ENCODE measurements at places on chromosomes 13 and 19. TPM values are rescaled to one million over a fixed set of nuclear protein-coding genes. Genes with fewer than 3 reads are reported as not detected.

The ZNF577 gene
- 27.4 TPM for total RNA-seq

The C19orf67 gene
- 0.90 TPM for total RNA-seq

DNA sequence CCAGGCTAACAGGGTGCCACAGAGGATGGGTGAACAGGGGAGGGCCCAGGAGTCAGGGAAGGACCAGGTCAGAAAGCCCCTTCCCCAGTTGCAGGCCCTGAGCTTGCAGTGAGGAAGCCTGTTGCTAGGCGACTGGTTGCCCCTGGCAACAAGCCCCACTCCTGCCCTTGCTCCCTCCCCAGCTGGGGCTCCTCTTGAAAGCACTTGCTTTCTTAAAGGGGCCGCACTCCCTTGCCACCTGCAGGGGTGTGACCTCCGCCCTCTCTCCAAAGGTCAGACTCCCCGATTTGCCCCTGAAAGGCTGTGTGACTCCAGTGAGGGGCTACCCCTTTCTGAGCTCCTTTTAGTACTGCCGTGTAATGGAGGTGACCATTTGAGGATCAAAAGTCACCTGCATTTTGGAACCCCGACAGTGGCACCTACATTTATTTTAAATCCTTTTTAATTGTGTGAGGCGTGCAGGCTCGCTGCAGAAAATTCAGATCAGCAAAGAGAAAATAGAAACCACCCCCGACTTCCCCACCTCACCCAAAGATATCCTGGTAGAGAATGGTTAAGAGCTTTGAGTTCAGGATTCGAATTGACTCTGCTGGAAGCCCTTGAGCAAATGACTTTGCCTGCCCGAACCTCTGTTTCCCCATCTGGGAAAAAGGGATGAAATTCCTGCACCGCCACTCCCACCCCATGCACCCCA, 4.8 kb downstream of the FCHO1 start:
- no peak overlapping the region for H3K4me3 ChIP-seq
- H3K36me3 ChIP-seq, result no peaks in the 10 kb centered on the region
- peaks cover 2% of the 10 kb centered on the region for H3K27me3 ChIP-seq
- no peak overlapping the region for H3K27ac ChIP-seq
- no peak for DNase-seq
- H3K4me1 ChIP-seq, result no peaks in the 10 kb centered on the region

GRCh38 chr13:68124437-68125086, 894.4 kb upstream of the PCDH9 start:
- no peaks in the 10 kb centered on the region for H3K36me3 ChIP-seq
- DNase-seq, result no peak
- peaks cover 3% of the 10 kb centered on the region for H3K4me1 ChIP-seq

The SHKBP1 gene
- total RNA-seq, result 60.9 TPM

DNA sequence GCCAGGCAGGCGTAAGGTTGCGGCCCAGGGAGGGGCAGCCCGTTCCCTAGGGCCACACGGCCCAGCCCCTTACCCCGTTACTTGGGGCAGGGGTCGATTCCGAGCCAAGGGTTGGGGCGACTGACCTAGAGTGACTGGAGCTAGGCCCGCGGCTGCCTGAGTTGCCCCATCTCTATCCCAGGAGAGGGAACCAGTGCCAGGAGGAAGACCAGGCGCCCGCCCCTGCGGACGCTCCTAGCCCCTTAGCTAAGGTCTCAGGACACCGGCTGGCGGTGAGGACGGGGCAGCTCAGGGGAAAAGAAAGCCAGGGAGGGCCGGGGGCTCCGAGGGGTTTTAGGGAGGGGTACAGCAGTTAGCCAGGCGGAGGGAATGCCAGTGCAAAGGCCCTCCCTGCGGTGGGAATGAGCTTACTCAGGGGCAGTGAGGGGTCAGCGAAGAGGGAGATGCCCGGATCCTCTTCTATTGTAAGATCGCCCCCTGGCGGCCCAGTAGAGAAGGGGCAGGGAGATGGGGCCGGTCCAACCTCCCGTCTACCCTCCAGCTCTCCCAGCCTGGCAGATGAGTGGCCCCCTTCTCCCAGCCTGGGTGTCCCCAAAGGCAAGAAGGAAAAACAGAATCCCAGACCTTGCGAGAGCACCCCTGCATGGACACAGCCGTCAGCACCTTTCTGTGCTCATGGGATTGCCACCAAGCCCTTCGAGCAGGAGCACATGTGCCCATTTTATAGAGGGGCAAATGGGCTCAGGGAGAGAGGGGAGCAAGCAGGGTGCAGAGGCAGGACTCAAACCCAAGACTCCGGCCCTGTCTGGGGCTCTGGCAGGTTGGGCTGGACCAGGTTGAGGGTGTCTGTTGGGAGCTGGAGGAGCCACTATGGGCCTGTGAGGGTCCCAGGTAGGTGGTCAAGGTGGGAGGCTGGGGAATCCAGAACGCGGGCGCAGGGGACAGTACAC, 16.3 kb downstream of the CILP2 start:
- H3K36me3 ChIP-seq, result no peaks in the 10 kb centered on the region
- H3K27ac ChIP-seq, result no peak overlapping the region
- DNase-seq, result no peak
- H3K27me3 ChIP-seq, result no peaks in the 10 kb centered on the region
- H3K4me3 ChIP-seq, result no peak overlapping the region

GRCh38 chr19:46303322-46303690, 6.5 kb downstream of the HIF3A start:
- H3K36me3 ChIP-seq, result peaks cover 39% of the 10 kb centered on the region
- peaks cover 48% of the 10 kb centered on the region for H3K4me1 ChIP-seq
- H3K27me3 ChIP-seq, result no peaks in the 10 kb centered on the region
